ENCODE measurements at places on chromosomes 12 and 14.

- no peak for DNase-seq
These were observed 6.3 kb downstream of the ZNF839 start for GRCh38 chr14:102325791-102326345.

DNA sequence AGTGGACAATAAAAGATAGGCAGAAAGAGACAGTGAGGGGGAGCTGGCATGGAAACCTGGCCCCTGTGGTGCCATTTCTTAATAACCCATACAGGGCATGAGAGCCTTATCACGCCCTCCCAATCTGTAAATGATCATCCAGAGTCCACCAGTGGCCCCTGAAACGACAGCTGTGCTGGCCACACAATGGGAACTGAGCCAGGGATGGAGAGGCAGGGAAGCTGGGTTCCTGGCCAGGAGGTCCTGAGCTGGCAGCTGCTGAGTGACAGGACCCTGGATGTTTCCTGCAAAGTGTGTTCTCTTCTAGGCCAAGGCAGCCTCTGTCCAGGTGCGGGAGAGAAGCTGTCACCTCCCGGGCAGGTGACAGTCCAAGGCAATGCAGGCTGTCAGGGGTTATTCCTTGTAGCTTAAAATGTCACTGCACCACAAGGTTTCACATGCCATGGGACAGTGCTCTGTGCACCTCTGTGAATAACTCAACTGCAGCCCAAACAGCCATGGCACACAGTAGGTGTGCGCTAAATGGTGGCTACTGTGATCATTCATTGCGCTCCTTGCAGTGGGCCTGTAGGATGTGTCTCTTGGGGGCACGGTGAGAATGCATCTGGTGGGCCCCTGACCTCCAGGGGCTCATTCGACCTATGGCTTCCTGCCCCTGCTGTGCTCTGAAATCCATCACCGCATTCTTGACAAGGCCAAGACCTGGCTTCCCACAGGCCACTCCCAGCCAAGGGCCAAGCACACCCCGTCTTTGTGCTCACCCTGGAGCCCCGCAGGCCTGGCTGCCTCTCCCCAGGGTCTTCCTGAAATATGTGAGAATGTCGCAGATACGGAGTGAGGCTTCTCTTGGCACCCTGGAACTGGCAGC is 46.3 kb upstream of the BCL11B start:
- no peak for DNase-seq

DNA sequence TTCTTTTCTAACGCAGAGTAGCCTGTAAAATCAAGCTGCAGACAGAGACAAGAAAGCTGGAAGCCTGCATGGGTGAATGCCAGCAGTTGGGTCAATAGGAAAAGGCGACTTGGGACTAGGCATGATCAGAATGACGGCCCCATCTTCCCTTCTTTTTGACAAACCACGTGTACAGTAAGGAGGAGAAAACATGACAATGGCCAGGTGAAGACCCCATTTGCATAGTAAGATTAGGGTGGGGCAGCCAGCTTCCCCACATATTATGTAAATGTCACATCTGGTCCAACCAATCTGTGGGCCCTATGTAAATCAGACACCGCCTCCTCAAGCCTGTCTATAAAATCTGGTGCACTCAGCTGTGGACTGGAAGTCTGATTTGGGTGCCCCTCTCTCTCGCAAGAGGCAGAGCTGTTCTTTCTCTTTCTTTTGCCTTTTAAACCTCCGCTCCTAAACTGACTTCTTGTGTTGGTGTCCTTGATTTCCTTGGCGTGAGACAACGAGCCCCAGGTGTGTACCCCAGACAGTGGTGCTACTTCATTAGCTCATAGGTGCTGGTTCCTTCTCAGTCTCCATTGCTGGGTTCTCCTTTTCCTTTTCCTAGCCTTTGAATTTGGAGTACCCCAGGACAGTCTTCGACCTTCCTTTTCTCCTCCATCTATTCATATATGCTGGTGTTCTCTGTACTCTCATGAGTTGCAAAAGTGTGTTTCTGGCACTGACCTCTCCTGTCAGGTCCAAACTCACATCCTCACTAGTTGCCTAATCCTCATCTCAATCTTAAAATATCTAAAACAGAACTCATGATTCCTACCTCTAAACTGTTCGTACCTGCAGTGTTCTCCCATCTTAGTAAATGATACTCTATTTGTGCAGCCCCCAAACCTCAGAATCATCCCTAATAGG is 9.4 kb upstream of the DHRS7 start:
- DNase-seq = no peak

DNA sequence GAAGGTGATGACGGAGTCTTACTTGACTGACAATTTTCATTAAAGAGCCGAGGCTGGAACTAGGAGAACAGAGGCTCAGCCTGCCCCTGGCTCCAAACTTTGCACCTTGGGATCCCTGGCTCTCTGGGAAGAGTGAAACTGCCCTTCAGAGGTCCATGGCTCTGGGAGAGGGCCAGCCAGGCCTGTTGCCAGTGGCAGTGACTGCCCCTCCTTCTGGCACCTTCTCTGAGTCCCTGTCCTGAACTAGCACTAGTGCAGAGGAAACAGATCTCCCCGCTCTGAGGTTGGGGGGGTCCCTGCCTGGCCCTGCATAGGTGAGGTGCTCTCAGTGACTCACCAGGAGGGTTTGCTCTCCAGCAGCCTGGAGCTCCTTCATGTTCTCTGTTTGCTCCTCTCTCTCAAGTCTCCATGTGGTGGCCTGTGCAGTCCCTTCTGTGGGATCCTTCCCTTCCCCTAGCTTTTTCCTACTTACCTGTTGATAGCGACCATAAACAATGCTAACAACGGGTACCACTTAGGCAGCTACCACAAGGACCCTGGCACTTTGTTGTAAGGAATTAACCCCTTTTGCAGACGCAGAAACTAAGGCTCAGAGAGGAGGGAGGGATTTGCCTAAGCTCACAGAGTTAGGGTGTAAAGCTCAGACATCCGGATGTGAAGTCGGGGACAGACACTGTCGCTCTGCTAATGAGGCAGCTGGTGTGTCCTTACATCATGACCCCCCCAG is 22.4 kb downstream of the FAM222A start:
- no peak for DNase-seq

DNA sequence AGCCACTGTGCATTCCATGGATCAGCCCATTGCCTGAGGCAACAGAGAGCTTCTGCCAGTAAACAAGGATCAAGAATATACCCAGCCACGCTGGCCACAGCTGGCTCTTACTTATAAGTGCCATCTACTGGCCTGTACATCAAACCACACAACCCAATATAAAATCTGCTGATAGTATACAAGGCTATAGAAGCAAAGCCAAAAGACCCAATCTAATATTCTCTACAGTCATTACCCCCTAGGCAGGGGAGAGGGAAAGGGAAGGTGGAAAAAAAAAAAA is 4.4 kb upstream of the FAM186B start:
- DNase-seq = no peak

DNA sequence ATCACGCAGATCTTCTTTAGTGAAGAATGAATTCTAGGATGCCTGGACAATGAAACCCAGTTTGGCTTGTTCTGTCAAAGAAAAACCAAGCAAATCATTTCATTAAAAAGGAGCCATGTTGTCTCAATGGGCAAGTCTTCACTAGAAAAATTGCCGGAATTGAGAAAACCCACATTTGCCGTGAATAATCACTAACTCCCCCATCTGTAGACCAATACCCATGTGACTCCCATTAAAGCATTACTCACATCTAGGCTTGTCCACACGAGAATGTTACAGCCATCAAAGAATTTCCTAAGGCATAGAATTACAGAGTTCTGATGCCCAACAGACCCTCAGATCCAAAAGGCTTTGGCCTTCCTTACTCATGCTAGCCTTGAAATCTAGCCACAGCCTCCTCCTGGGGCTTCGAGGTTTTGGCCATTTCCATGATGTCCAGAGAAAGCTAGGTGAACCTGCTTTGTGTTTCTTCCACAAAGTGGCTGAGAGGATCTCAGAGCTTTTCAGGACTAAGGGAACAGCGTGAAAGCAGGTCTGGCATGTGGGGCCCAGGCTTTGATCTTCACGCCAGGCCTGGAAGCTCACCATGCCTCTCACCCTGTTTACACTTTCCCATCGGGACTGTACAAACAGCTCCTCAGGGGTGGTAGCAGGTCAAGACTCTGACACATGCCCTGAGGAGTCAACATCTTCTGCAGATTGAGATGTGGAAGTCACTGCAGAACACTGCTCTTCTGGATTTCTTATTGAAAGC is 12.1 kb downstream of the SLC7A8 start:
- no peak for DNase-seq

GRCh38 chr14:59484639-59485175 is 390 bp downstream of the JKAMP start:
- DNase-seq = no peak

DNA sequence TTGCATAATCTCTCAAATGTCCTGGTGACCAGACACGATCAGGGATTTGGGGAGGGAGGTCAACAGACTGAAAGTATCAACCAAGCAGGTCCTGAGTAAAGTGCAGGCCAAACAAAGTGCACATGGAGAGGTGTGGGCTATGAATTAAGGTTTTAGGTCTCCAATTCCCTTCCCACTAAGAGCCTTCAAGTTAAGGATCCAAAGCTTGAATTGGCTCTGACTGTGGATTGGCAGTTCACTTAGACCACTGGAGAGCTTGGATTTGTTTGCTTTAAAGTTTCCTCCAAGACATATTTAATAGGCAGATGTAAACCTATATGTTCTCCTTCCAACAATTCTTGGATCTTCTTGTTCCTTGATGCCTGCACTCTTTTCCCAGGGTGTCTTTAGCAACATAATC is 129.6 kb upstream of the IGF1 start:
- no peak for DNase-seq

- no peak for DNase-seq
These were observed 149.1 kb downstream of the GLT1D1 start for GRCh38 chr12:129002427-129002826.

- no peak for DNase-seq
These were observed 10.9 kb upstream of the ZNF705A start for GRCh38 chr12:8145754-8146441.
